ENCODE measurements at places on chromosomes 13 and 19.

DNA sequence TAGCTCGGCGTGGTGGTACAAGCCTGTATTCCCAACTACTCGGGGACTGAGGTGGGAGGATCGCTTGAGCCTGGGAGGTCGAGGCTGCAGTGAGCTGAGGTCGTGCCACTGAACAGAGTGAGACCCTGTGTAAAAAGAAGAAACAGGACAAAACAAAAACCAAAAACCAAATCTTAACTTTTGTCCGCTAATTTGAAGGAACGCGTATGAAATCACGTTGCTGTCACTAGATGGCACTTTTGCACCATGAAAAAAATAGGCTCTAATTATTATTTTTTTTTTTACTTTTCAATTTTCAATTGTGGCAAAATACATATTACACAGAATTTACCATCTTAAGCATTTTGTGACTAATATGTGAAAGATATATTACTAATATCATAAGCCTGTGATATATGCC is 17.6 kb upstream of the ZNF835 start:
- DNase-seq, result no peak

- no peak for DNase-seq
Measured at GRCh38 chr13:96771486-96772367, 222.5 kb downstream of the OXGR1 start.

DNA sequence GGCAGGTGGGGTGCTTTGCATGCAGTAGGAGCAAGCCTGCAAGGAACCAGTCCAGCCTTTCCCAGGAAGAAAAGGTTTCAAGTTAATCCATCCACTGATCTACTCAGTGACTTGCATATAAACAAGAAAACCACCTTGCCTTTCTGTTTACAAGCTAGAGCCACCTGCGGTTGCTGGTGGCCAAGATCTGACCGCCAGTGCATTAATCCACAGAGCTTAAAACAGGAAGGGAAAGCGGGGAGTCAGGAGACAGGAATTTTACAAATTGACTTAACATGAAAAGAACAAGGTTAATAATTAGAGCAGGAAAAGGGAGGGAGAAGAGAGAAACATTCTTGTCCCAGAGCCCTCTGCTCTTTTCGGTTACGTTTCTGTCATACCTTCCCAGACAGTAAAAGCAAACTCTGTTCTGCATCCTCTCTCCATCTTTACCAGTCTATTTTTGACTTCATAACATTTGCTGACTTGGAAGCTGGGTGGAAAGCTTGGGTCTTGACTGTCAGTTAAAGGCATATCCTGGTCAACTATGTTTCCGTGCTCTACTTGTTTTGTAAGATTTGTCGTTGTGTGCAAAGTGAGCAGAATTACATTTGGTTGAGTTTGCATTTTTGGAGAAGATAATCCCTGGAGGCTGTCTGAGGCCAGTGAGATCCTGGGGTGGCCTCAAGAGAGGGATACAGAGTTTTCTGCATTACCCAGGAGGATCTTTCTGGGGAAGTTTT is 760.6 kb downstream of the EFNB2 start:
- no peak for DNase-seq

DNA sequence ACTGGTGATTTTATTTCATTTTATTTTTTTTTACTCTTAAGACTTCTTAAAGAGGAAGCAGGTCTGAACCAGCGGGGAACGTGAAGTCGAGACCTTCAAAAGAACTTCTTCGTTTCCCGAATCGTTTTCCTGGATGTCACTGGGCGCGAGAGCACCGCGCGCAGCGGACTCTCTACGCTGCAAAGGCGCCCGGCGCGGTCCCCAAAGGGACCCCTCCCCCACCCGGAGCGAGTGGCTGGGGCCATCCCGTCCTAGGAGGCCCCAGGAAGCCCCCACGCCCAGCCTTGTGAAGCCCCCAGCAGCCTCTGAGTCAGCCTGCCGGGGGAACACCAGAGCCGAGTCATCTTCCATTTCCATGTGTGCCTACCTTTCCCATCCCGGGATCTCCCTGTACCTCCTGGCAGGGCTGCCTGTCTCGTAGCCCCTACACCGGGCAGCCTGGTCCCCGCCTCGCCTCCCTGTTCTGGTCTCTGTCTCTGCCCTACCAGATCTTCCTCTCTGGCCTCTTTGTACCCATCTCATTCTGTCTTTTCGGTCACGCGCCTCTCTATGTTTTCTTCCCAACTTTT is 608 bp downstream of the CD70 start:
- DNase-seq, result no peak

Measured in activated naive CD8-positive, alpha-beta T cell treated with anti-CD3 and anti-CD28 coated beads, Interleukin-2, amount 50 U/mL, for 16 hours (primary cell).